Head of caudate nucleus (tissue), 42 donors: ENCODE measurements at places on chromosomes 7 and 10.

- no peak for DNase-seq
Observed at GRCh38 chr10:106181501-106181900, 983.0 kb downstream of the SORCS1 start.

DNA sequence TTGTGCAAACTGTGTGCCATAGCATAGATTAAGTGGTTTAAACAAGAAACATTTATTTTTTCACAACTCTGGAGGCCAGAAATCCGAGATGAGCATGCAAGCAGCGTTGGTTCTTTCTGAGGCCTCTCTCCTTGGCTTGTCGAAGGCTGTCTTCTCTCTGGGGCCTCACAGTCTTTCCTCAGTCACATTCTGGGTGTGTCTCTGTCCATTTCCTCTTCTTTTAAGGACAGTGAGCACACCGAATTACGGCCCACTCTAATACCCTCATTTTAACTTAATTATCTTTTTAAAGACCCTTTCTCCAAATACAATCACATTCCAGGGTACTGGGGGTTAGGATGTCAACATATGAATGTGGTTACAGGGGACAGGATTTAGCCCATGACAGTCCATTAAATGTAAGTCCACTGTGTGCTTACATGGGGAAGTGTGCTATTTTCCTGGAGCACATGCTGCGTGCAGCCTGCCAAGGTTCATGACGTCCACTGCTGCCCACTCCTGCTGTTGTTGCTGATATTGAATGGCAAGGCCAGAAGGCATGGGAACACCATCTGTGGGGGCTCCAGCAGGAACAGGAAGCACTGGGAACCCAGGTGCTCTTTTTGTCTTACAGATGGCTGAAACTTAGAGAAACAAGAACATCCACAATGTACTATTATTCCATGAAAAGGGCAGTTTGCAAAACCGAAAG lies 365.5 kb downstream of the GALNT17 start:
- DNase-seq: no peak

- no peak for DNase-seq
Observed at GRCh38 chr10:27741173-27742091, 4.2 kb downstream of the MKX start.

- no peak for DNase-seq
Observed at GRCh38 chr10:109159351-109159750, 764.0 kb downstream of the XPNPEP1 start.

DNA sequence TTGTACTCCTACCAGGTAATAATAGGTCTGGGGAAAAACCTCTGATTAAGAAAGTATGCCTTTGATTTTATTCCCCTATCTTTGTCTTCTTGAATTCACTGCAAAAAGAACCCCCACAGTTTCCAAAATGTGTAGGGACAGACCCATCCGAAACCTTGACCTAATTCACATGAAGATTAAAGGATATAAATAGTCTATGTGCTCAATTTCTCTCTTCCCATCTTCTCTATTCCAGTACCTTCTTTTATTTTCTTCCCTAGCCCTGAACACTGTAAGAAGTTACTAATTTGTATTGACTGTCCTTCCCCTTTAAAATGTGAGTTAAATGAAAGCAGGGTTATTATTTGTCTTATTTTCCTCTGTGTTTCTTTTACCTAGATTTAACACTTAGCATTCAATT lies 135.3 kb downstream of the HBP1 start:
- DNase-seq: no peak

- no peak for DNase-seq
Observed at GRCh38 chr10:89798092-89798491, 96.7 kb downstream of the KIF20B start.

DNA sequence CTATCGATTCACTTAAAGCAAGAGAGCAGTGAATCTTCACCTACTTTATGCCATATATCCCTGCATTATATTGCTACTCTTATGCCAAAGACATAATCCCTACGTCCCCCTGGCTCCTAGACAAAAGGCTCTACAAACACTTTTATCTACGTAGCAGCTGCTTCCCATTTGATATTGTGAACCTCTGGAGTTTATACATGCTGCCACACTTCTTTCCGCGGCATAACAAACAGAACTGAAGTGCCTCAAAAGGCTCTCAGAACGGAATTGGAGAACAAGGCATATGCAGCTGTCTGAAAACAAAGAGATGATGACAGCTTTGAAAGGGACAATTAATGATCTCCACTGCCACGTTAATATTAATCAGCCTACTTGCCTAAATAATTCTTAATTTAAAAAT lies 985.6 kb upstream of the LRRN3 start:
- DNase-seq: no peak

- DNase-seq: no peak
Observed at GRCh38 chr10:3408603-3409365, 236.2 kb upstream of the PITRM1 start.

GRCh38 chr7:150323682-150324372 lies 482 bp upstream of the ACTR3C start:
- no peak for DNase-seq

DNA sequence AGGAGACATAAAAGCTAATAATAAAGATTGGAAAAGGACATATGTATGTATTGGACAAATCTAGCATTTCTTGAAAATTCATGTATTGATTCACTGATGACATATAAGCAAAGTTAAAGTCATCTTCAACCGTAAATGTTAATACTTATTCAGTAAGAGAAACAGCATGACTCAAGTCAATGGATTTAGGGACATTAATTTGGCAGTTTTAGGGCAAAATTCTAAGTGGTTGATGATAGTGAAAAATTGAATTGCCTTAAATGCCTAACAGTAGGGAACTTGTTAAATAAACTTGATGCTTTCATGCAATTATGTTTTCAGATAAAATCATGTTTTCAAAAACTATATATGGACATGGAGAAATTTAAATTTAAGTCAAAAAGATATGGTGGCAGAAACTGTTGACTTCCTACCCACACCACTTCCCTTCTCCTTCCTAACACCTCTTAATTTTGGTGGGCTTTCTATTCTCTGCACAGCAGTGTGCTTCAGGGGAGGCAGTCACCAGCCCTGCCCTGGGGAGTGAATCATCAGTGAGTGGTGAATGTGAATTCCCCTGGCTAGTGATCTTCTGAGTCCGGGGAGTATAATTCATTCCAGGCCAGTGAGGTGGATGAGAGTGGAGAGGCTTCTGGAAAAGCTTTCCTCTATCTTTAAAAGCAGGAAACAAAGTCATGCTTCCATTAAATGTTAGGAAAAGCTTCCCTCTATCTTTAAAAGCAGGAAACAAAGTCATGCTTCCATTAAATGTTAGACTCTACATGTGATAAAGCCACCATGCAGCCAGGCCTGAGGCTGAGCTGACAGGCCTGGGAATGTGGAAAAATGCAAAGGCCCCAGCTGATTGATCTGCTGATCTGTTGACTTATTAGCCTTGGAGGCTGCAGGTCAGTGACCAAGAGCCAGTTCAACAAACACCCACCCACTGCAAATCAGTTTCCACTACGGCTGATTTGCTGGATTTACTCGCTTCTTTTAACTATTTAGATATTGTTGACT lies 25.2 kb upstream of the ITGB1 start:
- no peak for DNase-seq

DNA sequence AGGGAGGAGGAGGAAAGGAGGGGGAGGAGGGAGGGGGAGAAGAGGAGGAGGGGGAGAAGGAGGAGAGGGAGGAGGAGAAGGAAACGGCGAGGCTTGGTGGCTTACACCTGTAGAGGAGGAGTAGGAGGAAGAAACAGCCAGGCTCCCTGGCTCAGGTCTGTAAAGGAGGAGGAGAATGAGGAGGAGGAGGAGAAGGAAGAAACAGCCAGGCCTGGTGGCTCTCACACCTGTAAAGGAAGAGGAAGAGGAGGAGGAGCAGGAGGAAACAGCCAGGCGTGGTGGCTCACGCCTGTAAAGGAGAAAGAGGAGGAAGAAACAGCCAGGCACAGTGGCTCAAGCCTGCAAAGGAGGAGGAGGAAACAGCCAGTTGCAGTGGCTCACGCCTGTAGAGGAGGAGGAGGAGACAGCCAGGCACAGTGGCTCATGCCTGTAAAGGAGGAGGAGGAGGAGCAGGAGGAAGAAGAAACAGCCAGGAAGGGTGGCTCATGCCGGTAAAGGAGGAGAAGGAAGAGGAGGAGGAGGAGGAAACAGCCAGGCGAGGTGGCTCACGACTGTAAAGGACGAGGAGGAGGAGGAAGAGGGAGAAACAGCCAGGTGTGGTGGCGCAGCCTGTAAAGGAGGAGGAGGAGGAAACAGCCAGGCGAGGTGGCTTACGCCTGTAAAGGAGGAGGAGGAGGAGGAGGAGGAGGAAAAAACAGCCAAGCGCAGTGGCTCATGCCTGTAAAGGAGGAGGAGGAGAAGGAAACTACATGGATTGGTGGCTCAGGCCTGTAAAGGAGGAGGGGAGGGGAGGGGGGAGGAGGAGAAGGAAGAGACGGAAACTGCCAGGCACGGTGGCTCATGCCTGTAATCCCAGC lies 14.9 kb upstream of the CRCP start:
- peak; percentile 59 for DNase-seq

DNA sequence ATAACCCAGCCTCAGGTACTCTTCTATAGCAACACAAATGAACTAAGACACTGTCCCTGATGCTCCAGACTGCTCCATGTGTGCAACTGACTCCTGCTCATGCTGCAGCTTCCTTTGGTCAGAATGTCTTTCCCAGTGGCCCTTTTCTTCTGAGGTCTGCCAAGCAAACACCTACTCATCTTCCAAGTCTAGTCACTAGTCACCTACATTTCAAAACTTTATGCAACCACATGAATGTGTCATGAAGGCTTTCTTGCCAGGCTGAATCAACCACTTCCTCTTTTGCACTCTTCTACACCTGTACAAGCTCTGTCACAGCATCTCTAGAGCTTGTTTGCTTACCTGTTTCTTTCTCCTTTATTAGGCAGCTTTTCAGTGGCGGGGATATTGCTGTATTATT lies 75.8 kb downstream of the LSMEM1 start:
- DNase-seq: no peak

DNA sequence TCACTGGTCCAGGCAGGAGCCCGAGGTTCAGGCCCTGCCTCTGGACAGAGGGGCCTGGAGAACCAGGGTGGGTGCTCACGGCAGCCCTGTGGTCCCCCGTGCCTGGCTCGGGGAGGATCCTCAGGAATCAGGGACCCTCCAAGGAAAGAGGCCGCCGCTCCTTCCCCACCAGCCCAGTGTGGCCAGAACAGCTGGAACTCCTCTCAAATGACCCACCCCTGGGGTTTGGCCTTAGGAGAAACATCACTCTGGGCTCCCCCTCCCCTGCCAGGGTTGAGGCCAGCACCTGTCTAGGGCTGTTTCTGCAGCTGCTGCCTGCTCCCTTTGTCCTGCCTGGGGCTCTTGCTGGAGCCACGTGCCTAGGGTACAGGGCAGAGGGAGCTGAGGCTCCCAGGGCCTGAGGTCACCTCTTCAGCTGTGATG lies 161.0 kb downstream of the RNF216 start:
- DNase-seq: no peak

GRCh38 chr10:88281592-88282347 lies 301.3 kb downstream of the RNLS start:
- no peak for DNase-seq

DNA sequence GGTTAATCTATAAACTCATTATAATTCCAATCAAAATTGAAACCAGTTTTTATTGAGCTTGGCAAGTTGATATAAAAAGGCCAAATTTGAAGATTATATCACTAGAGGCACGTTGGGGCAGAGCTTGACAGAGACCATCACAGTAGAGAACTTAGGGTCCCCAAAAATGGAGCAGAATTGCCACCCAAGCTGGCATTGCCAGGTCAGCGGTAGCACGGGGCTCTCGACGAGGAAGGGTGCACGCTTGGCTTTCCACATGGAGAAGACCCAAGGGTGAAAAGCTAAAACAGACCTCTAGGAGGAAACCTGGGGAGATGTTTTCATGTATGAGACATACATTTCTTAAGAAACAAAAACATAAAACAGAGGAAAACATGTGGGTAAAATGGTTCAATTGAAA lies 4.3 kb upstream of the JAKMIP3 start:
- DNase-seq: no peak

GRCh38 chr7:118175740-118176139 lies 8.2 kb upstream of the LSM8 start:
- DNase-seq: no peak

GRCh38 chr7:29287366-29287765 lies 92.8 kb downstream of the CHN2 start:
- no peak for DNase-seq

GRCh38 chr7:137930581-137930980 lies 71.3 kb downstream of the CREB3L2 start:
- no peak for DNase-seq

DNA sequence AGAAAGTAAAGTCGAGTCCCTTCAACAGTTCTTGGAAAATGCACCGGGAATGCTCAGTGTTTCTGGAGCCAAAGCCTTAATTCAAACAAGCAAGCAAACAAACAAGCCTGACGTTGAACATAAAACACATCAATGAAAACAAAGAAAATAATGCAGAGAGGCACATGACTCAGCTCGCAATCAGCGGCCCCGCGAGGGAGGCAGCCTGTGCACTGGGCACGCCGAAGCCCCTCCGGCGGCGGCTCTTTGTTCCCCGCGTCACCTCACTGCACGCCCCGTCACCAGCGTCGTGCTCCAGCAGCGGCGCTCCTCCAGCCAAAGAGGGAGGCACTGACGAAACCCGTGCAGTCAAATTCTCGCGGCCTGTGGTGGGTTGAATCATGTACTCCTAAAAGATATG lies 151.5 kb downstream of the DNAJB6 start:
- no peak for DNase-seq
